ENCODE measurements at places on chromosomes 5 and 9.

- DNase-seq = no peak
These were observed 99.2 kb downstream of the ADCY2 start for GRCh38 chr5:7495131-7495517.

GRCh38 chr9:107108342-107109130, 174.5 kb upstream of the RAD23B start:
- no peak for DNase-seq

- DNase-seq = no peak
These were observed 185.4 kb downstream of the EBF1 start for GRCh38 chr5:158914008-158915000.

GRCh38 chr9:37715260-37715659, 38.3 kb upstream of the TRMT10B start:
- no peak for DNase-seq

Data from T-helper 17 cell (primary cell).